ENCODE measurements at places on chromosomes 7 and 10. TPM values are rescaled to one million over a fixed set of nuclear protein-coding genes. Genes with fewer than 3 reads are reported as not detected.

- H3K27me3 ChIP-seq: no peaks in the 10 kb centered on the region
- no peak overlapping the region for H3K27ac ChIP-seq
- no peak overlapping the region for H3K4me3 ChIP-seq
- H3K36me3 ChIP-seq: no peaks in the 10 kb centered on the region
- no peaks in the 10 kb centered on the region for H3K4me1 ChIP-seq
- no peak for DNase-seq
These were observed 72.0 kb upstream of the FOXP2 start for GRCh38 chr7:114342431-114343179.

Gene VWC2
- total RNA-seq: not detected

DNA sequence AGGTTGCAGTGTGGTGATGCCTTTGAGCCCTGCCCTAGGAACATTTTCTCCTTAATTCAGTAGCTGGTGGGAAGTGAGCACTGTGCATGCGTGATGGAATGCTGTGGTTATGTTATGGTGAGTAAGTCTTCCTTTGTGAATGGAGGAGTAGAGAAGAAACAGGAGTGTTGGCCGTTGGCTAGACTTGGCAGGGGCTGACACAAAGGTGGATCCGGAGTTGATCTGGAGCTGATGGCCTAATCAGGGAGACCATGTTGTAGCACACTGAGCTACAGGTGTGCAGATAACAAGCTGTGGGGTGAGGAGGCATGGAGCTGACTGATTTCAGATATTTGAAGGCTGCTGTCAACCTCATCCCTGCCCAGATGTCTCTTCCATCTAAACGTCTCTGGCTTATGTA lies 122.3 kb downstream of the CNNM2 start:
- H3K4me1 ChIP-seq: peaks cover 47% of the 10 kb centered on the region
- peak overlapping the region; percentile 49 for H3K27ac ChIP-seq
- H3K27me3 ChIP-seq: no peaks in the 10 kb centered on the region
- H3K4me3 ChIP-seq: no peak overlapping the region
- H3K36me3 ChIP-seq: no peaks in the 10 kb centered on the region

Gene PTPRZ1
- total RNA-seq: not detected

Gene ANKRD30A
- not detected for total RNA-seq

Data from IMR-90 (cell line).